Activated gamma-delta T cell treated with anti-CD3 and anti-CD28 coated beads, Interleukin-2, amount 50 U/mL, for 16 hours (primary cell): ENCODE measurements at places on chromosomes 4 and X.

- no peak for DNase-seq
Observed at GRCh38 chr4:143438710-143439109, 74.8 kb upstream of the SMARCA5 start.

DNA sequence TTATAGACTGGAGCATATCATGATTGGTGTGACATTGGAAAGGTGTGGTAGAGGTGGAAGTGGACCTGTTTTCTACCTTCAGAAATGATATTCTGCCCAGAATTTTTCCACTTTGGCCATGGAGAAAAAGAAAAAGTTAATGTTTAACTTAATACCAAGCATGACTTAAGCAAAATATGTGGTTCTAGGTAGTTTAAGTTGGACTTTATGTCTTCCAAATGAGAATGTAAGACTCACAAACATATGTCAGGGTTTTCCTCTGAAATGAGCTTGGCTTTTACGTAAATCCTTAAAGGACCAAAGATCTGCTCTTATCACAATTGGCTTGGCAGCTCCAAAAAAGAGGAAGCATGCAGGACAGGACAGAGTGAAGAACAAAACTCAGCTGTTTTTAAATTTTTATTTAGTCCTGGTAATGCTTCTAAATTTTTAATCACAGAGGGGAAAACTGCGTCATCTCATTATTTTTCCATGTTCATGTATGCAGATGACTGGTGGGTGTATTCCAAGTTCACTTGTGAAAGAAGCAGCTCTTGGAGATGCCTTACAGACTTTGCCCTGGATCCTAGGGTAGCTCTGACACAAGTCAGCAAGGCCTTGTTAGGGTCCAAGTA lies 98.2 kb downstream of the ANK2 start:
- no peak for DNase-seq

GRCh38 chr4:175469514-175469913 lies 342.6 kb downstream of the GPM6A start:
- no peak for DNase-seq

DNA sequence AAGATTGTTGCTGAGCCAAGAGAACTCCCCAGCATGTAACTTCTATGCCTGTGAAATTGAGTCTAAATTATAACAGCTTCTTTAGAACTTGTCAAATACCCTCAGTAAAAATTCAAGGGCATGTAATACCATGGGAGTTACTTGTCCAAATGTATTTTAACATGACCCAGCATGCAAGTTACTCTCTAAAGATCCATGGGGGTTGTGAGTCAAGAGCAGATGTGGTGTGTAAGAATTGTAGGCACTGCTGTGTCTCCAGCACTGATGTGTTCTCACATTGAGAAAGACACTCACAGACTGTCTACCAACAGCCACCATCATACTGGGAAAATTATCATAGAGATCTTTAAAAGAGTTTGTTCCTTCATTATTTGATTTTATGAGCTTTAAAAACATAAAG lies 237.4 kb upstream of the IL1RAPL1 start:
- DNase-seq, result no peak

DNA sequence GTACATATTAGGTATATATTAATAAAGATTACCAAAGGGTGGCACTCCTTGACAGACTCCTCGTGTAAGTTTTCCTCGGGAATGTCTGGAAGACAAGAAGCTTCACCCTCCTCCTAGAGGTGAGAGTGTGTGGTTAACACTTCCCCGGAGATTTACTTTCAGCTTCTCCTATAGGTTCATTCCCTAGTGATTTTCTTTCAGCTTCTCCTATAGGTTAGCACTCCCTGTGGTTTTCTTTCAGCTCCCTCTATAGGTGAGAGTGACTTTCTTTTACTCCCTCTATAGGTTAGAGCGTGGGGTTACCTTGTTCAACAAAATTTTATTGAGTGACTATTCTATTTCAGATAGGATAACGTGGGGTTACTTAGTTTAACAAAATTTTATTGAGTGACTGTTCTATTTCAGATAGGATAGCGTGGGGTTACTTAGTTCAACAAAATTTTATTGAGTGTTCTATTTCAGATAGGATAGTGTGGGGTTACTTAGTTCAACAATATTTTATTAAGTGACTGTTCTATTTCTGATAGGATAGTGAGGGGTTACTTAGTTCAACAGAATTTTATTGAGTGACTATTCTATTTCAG lies 106.0 kb upstream of the PLAC1 start:
- DNase-seq, result no peak
